AG20443 (cell line): ENCODE measurements at places on chromosomes 12 and 14.
A peak's percentile ranks its signal among the peaks of the same experiment; 100 is the strongest.

DNA sequence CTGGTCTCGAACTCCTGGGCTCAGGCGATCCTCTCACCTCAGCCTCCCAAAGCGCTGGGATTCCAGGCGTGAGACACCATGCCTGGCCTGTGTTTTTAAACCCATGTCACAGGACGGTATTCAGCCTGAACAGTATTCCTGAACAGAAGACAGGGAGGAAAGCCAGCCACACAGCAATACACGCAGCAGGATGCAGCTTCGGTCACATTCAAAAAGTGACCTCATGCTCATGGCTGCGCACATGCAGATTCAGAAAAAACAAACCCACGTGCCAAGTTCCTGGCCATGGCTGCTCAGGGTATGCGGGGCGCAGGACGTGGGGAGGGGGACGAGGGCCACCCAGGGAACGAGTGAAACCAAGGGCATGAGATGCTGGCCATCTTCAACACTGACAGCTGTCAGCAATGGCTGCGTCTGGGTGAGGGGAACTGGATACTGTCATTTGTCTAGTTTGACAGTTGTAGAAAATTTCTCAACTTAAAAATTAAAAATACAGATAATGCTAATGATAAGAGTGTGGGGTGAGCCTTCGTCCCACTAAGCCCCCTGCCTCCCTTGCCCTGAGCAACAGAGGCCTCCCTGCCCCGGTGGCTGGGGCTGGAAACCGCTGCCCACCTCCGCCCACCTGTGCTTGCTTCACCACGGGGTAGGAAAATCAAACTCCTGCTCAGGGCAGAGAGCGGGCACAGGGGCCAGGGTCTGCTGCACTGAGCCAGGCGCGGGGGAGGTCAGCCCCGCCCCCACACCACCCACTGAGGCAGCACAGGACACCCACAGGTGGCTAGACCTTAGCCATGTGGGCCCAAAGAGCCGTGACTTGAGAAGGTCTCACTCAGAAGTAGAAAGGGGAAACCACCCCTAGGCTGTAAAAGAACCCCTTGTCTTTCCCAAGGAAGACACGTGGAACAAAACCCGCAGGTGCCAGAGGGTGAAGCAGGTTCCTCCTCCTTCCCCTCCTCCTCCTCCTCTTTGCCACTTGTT lies 84.2 kb downstream of the SCARB1 start:
- no peak for DNase-seq

- no peak for DNase-seq
Measured at GRCh38 chr14:76391981-76392690, 16.2 kb downstream of the ESRRB start.

GRCh38 chr12:6532051-6532926 lies 2.0 kb upstream of the GAPDH start:
- DNase-seq: peak; percentile 93

GRCh38 chr12:58163021-58163420 lies 221.7 kb downstream of the ATP23 start:
- no peak for DNase-seq

DNA sequence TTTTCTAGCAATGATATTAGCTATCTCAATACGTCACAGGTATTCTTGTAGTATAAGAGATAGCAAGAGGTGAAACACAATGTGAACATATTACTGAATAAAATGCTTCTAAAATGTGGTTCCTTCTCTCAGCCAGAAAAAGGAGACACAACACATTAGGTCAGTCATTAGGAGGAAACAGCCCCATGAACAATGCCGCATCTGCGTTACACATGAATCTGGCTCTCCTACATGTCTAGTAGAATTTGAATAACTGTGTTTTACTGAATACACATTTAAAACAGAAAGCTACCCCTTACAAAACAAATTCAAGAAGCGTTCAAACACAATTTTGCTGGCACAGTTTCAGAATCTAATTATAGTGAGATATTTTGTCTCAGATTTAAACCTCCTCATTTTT lies 51.6 kb downstream of the EFCAB11 start:
- no peak for DNase-seq
